ENCODE measurements at places on chromosomes 1 and 21. TPM values are rescaled to one million over a fixed set of nuclear protein-coding genes. Genes with fewer than 3 reads are reported as not detected.

DNA sequence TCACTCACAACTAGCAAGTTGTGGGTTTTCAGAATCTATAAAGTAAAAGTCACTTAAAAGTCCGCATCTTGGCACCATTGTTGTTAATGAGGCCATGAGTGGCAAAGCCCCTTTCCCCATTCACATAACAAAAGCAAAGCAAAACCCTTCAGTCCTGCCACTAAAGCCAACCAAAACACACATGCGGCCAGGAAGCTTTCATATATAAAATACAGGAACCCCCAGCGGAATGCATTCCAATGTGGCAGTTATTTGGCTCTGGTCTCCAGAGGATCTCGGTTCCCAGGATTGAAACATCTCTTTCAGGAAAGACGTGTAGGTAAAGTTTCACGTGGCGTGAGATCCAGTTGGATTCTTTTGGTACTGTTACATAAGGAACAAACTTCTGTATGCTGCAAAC is 2.5 kb upstream of the LBR start:
- no peak for DNase-seq
- H3K4me3 ChIP-seq = no peak overlapping the region
- peaks cover 3% of the 10 kb centered on the region for H3K4me1 ChIP-seq
- no peaks in the 10 kb centered on the region for H3K27me3 ChIP-seq
- no peaks in the 10 kb centered on the region for H3K36me3 ChIP-seq

The C1orf115 gene
- under 0.01 TPM for total RNA-seq

- peak; percentile 97 for DNase-seq
- H3K27ac ChIP-seq = peak within 1 kb of the TSS; percentile 72
- H3K4me1 ChIP-seq = no peaks in the 10 kb centered on the region
- no peaks in the 10 kb centered on the region for H3K36me3 ChIP-seq
- H3K4me3 ChIP-seq = peak within 1 kb of the TSS; percentile 66
These were observed at the start of gene POU2F1 for GRCh38 chr1:167220537-167221125. Gene POU2F1 (plus strand): TSS chr1:167220886. CDS start chr1:167220898, 12 bp downstream.

GRCh38 chr1:59071289-59071688 is 225.6 kb upstream of the FGGY start:
- no peak for DNase-seq
- no peak overlapping the region for H3K27ac ChIP-seq
- H3K36me3 ChIP-seq = no peaks in the 10 kb centered on the region
- H3K4me1 ChIP-seq = no peaks in the 10 kb centered on the region
- no peaks in the 10 kb centered on the region for H3K27me3 ChIP-seq

The NPPA gene
- total RNA-seq = not detected

DNA sequence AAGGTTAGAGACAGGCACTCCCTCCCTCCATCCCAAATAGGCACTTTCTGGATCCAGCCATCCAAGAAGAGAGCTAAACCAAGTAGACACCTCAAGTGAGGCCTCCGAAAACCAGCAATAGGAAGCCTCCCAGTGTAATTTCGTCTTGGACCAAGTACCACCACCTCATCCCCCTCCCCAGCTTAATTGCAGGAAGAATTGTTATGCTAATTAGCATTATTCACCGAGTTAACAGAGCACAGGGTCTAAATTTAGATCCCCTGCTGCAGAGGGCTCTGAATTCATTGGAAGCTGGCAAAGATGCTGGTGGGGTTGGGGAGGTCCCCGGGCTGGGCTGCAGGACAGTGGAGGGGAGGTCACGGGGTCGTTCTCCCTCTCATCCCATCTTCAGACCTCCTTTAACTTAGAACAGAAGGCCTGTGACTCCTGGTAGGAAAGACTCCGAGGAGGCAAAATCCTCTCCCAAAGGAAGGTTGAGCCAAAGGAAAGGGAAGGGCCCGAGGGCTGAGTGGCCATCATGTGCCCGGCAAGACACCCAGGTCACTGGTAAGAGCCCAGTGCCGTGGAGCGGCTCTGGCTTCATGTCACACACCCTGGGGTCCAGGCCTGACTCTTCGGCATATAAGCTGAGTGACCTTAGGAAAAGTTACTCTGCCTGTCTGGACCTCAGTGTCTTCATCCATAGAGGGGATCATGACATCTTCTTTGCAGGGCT is 209.2 kb upstream of the GRIK3 start:
- H3K27me3 ChIP-seq = no peaks in the 10 kb centered on the region
- no peaks in the 10 kb centered on the region for H3K36me3 ChIP-seq
- H3K4me3 ChIP-seq = no peak overlapping the region
- H3K27ac ChIP-seq = no peak overlapping the region
- H3K4me1 ChIP-seq = no peaks in the 10 kb centered on the region

GRCh38 chr1:76501586-76502219 is 365.6 kb upstream of the ST6GALNAC5 start:
- no peaks in the 10 kb centered on the region for H3K36me3 ChIP-seq
- H3K4me3 ChIP-seq = no peak overlapping the region
- DNase-seq = no peak
- H3K27ac ChIP-seq = no peak overlapping the region
- H3K27me3 ChIP-seq = no peaks in the 10 kb centered on the region

The MXRA8 gene
- total RNA-seq = 97.8 TPM

The TDRD10 gene
- total RNA-seq = not detected

The NPHS2 gene
- not detected for total RNA-seq

GRCh38 chr1:43396059-43396458 is 6.4 kb downstream of the SZT2 start:
- H3K4me3 ChIP-seq = no peak overlapping the region
- H3K4me1 ChIP-seq = no peaks in the 10 kb centered on the region
- H3K36me3 ChIP-seq = peaks cover 4% of the 10 kb centered on the region
- H3K27me3 ChIP-seq = no peaks in the 10 kb centered on the region
- no peak for DNase-seq
- H3K27ac ChIP-seq = no peak overlapping the region

The XCL1 gene
- not detected for total RNA-seq

The TRIM67 gene
- total RNA-seq = not detected

DNA sequence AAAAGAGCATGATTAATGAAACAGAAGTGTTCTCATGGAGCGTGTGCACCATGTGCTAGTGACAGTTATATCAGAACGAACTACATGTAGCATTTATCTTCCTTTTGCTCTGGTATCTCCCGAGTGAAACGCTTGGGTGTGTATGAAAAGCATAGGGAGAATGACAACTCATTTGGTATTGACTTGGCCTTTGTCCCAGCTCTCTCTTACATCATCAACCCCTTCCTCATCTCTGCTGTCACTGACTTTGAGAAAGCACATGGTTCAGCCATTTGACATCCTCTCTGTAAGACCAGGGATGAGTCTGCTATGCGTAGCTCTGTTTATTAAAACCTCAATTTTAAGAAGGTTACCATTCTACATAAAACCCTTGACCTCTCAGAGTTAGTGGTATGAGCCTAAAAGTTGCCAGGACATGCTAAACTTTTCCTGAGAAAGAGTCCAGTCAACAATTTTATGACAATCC is 201.0 kb downstream of the NRIP1 start:
- H3K27ac ChIP-seq = no peak overlapping the region
- H3K4me1 ChIP-seq = peaks cover 15% of the 10 kb centered on the region
- H3K27me3 ChIP-seq = no peaks in the 10 kb centered on the region
- no peak overlapping the region for H3K4me3 ChIP-seq
- no peaks in the 10 kb centered on the region for H3K36me3 ChIP-seq
- peak; percentile 57 for DNase-seq

GRCh38 chr1:206768472-206769303 is 1.9 kb upstream of the IL19 start:
- DNase-seq = no peak
- no peaks in the 10 kb centered on the region for H3K36me3 ChIP-seq
- peaks cover 11% of the 10 kb centered on the region for H3K27me3 ChIP-seq

The CHIT1 gene
- not detected for total RNA-seq

- DNase-seq = no peak
These were observed 340.4 kb downstream of the DISC1 start for GRCh38 chr1:231966983-231967382.

GRCh38 chr1:66944330-66945274 is 19.8 kb downstream of the MIER1 start:
- H3K4me1 ChIP-seq = peaks cover 9% of the 10 kb centered on the region
- H3K4me3 ChIP-seq = no peak overlapping the region
- peak; percentile 85 for DNase-seq

DNA sequence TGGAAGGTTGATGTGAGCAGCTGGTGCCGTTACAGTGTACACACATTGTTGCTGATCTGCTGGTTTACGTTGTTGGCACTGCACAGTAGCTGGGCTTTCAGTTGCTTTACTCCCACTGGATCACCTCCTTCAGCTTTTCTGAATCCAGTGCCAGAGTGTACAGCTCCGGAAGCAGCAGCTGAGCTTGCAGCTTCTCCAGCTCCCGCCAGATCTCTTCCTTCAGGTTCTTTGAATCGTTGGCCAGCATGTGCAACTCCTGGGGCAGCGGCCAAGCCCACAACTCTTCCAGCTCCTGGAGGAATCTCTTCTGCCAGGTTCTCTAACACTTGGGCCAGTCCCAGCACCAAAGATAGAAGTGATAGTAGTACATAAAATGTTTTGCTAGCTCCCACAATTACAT is 149.7 kb upstream of the RRP15 start:
- H3K4me1 ChIP-seq = no peaks in the 10 kb centered on the region
- H3K4me3 ChIP-seq = no peak overlapping the region
- DNase-seq = no peak
- no peaks in the 10 kb centered on the region for H3K27me3 ChIP-seq
- H3K36me3 ChIP-seq = no peaks in the 10 kb centered on the region

GRCh38 chr1:37338658-37339057 is 135.7 kb upstream of the ZC3H12A start:
- no peaks in the 10 kb centered on the region for H3K36me3 ChIP-seq
- no peaks in the 10 kb centered on the region for H3K27me3 ChIP-seq
- H3K4me3 ChIP-seq = no peak overlapping the region
- no peaks in the 10 kb centered on the region for H3K4me1 ChIP-seq
- no peak for DNase-seq

The CYP4A11 gene
- total RNA-seq = not detected

The LUZP1 gene
- total RNA-seq = 36.1 TPM

The OR6K2 gene
- not detected for total RNA-seq

- no peak overlapping the region for H3K27ac ChIP-seq
- H3K27me3 ChIP-seq = no peaks in the 10 kb centered on the region
- H3K4me3 ChIP-seq = no peak overlapping the region
- no peak for DNase-seq
- H3K36me3 ChIP-seq = no peaks in the 10 kb centered on the region
These were observed 61.8 kb upstream of the ETS2 start for GRCh38 chr21:38743772-38744529.

DNA sequence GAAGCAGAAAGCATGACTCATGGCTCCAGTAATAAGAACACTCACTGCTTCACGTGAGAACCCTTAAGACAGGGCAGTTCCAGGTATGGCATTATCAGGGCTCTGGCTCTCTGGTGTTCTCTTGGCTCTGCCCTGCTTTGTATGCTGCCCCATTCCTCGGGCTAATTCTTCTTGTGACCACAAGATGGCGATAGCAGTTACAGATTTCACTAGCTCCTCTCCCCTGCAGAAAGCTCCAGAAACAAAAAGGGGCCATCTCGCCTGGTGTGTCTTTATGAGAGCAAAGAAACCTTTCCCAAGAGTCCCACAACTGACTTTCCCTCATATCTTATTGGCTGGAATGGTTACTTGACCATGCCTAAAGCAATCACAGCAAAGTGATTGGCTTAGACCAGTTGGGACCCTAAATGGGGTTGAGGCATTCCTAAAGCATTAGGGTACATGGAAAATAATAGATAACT is 60.1 kb downstream of the F3 start:
- H3K27me3 ChIP-seq = no peaks in the 10 kb centered on the region
- H3K4me3 ChIP-seq = no peak overlapping the region
- peaks cover 6% of the 10 kb centered on the region for H3K36me3 ChIP-seq
- no peak overlapping the region for H3K27ac ChIP-seq

The NLRP3 gene
- not detected for total RNA-seq

DNA sequence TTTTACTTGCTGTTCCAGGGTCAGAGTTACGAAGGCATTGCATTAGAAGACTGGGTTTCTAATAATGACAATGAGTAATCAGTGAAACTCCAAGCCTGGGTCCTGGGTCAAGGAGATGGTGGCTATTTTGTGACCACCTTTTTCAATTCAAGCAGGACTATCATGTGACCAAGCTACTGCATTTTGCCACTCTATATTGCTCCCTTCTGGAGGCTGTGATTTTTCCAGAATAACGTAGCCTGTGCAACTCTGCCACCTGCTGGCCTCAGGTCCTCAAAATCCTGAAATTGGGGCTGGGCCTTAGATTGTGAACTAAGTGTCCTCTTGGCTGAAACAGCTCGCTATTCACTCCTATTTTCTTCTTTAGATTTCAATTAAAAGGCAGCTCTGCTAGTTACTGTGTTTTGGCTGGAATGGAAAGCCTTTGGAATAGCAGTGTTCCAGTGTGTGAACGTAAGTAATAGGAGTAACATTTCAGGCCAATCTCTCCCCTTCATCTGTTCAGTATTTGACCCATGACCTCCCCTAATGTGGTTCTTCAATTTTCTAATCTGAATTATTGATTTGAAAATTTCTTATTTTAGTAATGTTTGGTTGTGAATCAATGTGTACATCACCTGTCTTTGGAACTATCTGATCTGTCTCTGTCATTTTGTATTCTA is 52.9 kb upstream of the CD46 start:
- no peak overlapping the region for H3K4me3 ChIP-seq
- H3K27me3 ChIP-seq = no peaks in the 10 kb centered on the region
- DNase-seq = peak; percentile 56
- no peaks in the 10 kb centered on the region for H3K4me1 ChIP-seq

GRCh38 chr21:29557200-29557599 is 258.5 kb downstream of the BACH1 start:
- DNase-seq = no peak
- no peaks in the 10 kb centered on the region for H3K36me3 ChIP-seq
- H3K4me1 ChIP-seq = peaks cover 6% of the 10 kb centered on the region

- H3K4me1 ChIP-seq = peaks cover 6% of the 10 kb centered on the region
- no peak overlapping the region for H3K4me3 ChIP-seq
- no peaks in the 10 kb centered on the region for H3K27me3 ChIP-seq
- peak overlapping the region; percentile 13 for H3K27ac ChIP-seq
These were observed 193.2 kb downstream of the FMN2 start for GRCh38 chr1:240284656-240285414.

DNA sequence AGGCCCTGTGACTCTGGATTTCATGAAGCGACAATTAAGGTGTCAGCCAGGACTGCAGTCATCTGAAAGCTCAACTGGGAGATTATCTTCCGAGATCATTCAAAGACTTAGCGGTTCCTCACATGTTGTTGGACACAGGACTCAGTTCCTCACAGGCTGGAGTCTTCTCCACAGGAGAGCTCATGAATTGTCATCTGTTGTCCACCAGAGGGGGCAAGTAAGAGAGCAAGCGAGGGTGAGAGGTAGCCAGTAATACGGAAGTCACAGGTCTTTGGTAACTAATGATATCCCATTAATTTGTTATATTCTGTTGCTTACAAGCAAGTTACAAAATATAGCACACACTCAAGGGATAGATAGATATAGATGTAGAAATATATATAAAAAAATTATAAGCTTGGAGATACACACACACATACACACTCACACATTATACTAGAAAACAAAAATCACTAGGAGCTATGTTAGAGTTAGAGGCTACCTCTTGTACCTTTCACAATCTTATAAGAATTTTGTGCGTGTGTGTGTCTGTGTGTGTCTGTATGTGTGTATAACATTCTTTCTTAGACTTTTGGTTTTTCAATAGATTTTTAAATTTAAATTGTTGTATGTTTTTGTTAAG is 1695.3 kb downstream of the BRINP3 start:
- peak; percentile 51 for DNase-seq
- no peaks in the 10 kb centered on the region for H3K4me1 ChIP-seq
- H3K36me3 ChIP-seq = no peaks in the 10 kb centered on the region
- no peak overlapping the region for H3K4me3 ChIP-seq

The KTI12 gene
- total RNA-seq = 13.1 TPM

All from IMR-90 (cell line).